ENCODE measurements at places on chromosomes 7 and 10.
A peak's percentile ranks its signal among the peaks of the same experiment; 100 is the strongest.

DNA sequence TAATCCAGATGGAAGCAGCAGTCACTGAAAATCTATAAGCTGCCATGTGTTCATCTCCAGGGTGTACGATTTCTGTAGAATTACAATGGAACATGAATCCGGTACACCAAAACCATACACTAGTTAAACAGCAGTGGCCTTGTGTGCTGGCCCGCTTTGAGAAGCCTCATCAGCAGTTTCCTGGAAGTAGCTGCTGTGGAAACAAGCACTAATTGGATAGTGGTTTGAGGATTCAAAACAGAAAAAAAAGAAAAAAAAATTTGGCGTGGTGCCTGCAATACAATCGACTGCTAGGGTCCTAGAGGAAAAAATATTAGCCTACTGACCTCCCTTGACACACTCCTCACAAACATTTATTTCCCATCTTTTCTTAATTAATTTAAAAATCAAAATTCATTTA, 545.9 kb downstream of the SORCS1 start:
- DNase-seq: no peak

GRCh38 chr10:103077491-103078308, 115.4 kb downstream of the NT5C2 start:
- DNase-seq: peak; percentile 31

DNA sequence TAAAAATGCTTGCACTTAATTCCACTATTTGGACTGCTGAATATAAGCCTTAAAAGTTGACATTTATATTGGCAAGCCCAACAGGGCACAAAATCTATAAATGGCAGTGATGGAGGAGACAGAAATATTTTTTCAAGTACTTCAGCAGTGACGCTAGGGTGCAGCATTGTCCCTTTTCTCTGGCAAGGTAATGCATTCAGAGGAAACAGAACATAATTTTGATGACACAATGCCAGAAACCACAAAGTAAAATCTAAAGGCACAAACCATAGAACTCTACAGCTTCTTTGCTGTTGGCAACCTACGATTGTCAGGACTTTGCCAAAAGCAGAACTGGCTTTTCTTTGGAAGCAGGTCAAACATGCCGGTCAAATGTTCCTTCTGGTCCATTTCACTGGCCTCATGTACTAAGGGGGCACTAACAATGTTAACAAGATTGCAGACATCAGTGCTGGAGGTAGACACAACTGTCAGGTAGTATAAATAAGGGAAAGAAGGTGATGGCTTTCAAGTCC, 30.9 kb upstream of the FAM133B start:
- DNase-seq: peak; percentile 91

GRCh38 chr10:70508912-70509756, 30.6 kb downstream of the PALD1 start:
- DNase-seq: no peak

GRCh38 chr7:123863461-123863860, 18.5 kb downstream of the HYAL4 start:
- DNase-seq: no peak

GRCh38 chr10:44388641-44389040, 3.7 kb upstream of the CXCL12 start:
- DNase-seq: no peak

- DNase-seq: peak; percentile 32
These were observed 50.4 kb upstream of the NKX6-2 start for GRCh38 chr10:132836248-132836831.

GRCh38 chr10:77287647-77288120, 349.9 kb downstream of the KCNMA1 start:
- DNase-seq: peak; percentile 18

- DNase-seq: peak; percentile 92
These were observed 11.7 kb upstream of the PRDX3 start for GRCh38 chr10:119190353-119190752.

GRCh38 chr7:138015096-138015495, 13.2 kb upstream of the CREB3L2 start:
- DNase-seq: no peak

- DNase-seq: no peak
These were observed 1.5 kb downstream of the GNB2 start for GRCh38 chr7:100675105-100675451.

GRCh38 chr7:73446682-73447081, 13.1 kb downstream of the FZD9 start:
- DNase-seq: no peak

- no peak for DNase-seq
These were observed 174.5 kb downstream of the TPST1 start for GRCh38 chr7:66379542-66380160.

DNA sequence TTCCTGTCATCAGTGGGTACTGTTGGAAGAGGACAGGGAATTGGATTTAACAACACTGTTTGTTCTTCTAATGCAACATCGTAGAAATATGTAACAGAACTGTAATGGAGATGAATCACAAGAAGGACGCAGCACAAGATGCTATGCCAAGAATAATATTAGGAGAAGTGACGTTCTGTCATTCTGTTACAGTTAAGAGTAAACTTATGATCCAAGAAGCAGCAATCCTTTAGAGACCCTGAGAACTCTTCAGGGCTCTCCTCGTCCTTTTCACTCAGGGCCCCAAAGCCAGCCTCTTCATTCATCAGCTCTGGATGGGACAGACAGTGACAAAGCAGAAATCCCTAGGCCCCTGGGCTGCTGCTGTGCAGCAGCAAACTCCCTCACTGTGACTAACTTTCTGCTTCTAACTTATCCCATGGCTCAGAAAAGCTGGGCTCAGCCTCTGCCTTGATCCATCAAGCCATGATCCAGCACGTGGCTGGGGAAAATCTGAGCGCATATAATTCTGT, 8.7 kb upstream of the IL6 start:
- peak; percentile 35 for DNase-seq

- DNase-seq: peak; percentile 92
These were observed 88.9 kb upstream of the KLF6 start for GRCh38 chr10:3873728-3874461.

DNA sequence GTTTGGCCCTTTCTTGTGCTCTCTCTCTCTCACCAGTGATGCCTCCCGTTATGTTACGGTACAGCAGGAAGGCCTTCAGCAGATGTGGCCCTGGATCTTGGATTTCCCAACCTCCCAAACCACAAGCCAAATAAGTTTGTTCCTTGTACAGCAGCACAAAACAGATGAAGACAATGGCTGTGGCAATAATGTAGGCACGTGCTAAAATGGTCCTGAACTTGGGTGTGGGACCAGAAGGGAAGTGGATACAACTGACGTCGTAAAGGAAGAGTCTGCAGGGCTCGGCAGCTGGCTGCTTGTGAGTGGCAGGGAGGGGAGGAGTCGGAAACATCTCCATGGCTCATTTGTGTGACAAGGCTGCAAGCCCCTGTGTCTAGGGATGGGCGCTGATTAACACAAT, 26.8 kb downstream of the PROSER2 start:
- no peak for DNase-seq

GRCh38 chr10:3806603-3807002, 21.6 kb upstream of the KLF6 start:
- DNase-seq: peak; percentile 90

DNA sequence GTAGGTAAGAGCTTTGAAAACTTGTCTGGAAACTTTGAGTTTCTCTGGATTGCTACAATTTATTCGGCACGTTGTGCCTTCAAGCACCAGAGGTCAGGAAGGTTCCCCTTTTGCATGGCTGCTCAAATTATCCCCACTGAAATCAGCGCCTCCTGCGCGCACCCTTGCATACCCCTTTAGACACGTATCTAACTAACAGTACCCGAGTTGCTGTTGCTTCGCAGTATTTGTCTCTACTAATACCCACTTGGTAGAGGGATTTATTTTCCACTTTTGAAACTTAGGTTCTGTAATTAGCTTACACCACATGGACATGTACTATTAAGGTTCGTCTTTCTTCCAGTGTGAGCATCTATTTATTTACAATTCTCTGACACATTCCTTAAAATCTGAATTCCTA, 1.6 kb downstream of the MEOX2 start:
- DNase-seq: no peak

DNA sequence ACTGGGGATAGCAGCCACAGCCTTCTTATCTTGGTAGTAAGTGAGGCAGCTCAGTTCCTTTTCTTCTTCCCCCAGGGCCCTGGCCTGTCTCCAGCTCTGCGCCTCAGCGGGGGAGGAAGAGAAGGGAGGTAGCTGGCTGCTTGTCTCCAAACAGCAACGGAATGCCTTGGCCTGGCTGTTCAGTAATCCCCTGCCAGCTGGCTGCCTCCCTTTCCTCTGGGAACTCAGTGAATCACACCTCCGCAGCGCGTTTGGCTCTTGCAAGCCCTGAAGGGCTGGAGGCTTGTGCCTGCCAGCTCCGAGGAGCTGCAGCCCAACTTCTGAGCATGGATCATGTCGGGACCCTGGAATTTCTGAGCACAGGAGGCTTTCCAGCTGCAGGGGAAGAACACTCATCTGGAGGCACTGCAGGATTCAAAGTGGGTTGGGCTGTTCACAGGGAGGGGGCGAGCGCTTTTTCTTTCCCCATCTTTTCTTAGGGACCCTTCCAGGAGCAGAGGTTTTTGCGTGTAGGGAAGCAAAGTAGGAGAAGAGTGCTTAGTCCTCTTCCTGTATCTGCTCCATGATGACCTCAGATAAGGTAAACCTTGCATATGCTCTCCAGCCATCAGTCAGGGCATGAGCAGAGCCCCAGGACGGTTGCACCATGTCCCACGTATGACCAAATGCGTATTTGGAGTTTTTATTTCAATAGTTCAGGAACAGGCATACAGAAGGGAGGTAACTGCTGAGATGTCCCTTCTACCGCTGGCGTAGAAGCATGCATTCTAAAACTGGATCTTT, 253.2 kb upstream of the INHBA start:
- DNase-seq: peak; percentile 97

DNA sequence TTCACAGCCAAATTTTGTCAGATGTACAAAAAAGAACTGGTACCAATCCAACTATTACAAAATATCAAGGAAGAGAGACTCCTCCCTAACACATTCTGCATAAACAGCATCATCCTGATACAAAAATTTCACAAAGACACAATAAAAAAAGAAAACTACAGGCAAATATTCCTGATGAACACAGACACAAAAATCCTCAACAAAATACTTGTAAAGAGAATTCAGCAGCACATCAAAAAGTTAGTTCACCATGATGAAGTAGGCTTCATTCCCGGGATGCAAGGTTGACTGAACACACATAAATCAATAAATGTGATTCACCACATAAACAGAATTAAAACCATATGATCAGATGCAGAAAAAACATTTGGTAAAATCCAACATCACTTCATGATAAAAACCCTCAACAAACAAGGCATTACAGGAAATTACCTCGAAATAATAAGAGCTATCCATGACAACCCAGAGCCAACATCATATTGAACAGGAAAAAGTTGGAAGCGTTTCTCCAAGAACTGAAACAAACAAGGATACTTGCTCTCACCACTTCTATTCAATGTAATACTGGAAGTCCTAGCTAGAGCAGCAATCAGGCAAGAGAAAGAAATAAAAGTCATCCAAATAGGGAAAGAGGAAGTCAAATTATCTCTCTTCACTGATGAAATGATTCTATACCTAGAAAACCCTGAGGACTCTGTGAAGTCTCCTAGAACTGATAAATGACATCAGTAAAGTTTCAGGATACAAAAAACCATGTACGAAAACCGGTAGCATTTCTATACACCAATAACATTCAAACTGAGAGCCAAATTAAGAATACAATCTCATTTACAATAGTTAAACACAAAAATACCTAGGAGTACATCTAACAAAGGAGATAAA, 223.1 kb downstream of the REEP3 start:
- peak; percentile 11 for DNase-seq

GRCh38 chr10:7094781-7095180, 316.1 kb downstream of the SFMBT2 start:
- DNase-seq: no peak

DNA sequence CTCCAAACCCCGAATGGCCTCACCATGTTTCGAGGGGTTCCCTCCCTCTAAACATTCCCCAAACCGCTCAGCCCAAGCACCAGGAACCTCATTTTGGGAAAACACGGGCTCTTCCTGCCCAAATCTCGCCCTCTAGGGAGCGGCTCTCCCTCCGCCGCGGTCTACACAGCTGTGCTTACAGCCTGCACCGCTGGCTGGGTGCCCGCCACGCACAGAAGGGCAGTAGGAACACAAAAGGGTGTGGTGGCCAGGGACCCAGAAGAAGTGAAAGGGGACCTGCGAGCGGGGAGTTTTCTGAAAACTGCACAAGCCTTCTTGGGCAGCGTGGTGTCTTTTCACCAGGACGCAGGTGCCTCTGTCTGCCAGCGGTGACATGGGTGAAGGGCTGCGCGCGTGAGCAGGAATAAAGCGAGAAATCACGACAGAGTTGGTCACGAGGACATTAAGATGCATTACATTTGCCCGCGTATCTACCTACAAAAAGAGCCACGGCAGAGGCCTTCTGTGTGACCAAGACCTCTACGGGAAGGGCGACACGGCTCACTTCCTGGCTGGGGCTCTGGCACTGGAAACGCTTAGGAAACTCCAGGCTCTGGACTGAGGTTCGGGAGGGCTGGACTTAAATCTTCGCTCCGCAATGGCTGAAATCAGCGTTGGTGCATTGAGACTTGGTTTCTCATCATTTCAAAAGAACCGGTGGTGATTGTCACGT, 171.7 kb downstream of the LSM5 start:
- no peak for DNase-seq

DNA sequence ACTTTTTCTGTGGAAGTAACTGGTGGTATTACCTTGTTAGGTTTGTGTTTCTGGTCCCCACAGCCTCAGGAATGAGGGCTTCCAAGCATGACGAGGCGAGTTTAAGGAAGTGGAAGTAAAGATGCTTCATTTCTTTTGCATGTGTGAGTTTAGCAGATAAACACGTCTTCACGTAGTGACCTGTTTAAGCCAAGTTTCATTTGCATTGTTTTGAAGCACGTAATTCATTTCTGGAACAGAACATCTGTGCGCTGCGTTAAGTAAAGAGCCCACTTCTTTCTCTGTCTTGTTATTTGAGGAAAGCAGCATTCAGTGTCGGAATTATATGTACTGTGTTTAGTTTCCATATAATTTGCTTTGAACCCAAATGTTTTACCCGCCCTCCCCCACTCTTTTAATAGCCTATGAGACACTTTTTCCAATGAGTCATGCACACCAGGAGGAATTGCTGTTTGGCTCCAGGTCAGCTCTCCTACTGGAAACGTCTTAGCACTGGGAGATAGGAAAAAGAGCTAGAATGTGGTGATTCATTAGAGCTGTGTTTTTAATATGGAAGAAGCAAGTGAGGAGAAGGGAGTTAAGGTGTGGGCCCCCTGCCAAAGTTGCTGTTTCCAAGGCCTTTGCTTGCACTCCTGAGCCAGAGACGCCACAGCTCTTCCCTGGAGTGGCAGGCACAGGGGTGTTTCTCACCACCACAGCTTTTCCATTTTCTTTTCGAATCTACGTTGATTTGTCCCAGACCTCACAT, 36.7 kb downstream of the BTBD16 start:
- DNase-seq: peak; percentile 99

GRCh38 chr7:99772565-99772964, 11.4 kb downstream of the CYP3A4 start:
- peak; percentile 85 for DNase-seq

GRCh38 chr10:92799568-92799967, 48.8 kb upstream of the EXOC6 start:
- DNase-seq: peak; percentile 33

GRCh38 chr10:113945075-113945686, 90.7 kb downstream of the NHLRC2 start:
- DNase-seq: peak; percentile 74

All from renal cortical epithelial cell (primary cell).